Body of pancreas (tissue), 4 donors: ENCODE measurements at places on chromosomes 3 and 15. TPM values are rescaled to one million over a fixed set of nuclear protein-coding genes. Genes with fewer than 3 reads are reported as not detected.

Gene PRTG
- 1.0 TPM for total RNA-seq

Gene MGLL
- 14.8 TPM for total RNA-seq

GRCh38 chr15:65832549-65833364, 36.5 kb upstream of the RAB11A start:
- peak; percentile 98 for DNase-seq

- DNase-seq = no peak
Measured at GRCh38 chr15:60539016-60539415, 60.1 kb upstream of the ICE2 start.

Gene CYB561D2
- 29.0 TPM for total RNA-seq

Gene MRPL3
- total RNA-seq = 41.5 TPM

DNA sequence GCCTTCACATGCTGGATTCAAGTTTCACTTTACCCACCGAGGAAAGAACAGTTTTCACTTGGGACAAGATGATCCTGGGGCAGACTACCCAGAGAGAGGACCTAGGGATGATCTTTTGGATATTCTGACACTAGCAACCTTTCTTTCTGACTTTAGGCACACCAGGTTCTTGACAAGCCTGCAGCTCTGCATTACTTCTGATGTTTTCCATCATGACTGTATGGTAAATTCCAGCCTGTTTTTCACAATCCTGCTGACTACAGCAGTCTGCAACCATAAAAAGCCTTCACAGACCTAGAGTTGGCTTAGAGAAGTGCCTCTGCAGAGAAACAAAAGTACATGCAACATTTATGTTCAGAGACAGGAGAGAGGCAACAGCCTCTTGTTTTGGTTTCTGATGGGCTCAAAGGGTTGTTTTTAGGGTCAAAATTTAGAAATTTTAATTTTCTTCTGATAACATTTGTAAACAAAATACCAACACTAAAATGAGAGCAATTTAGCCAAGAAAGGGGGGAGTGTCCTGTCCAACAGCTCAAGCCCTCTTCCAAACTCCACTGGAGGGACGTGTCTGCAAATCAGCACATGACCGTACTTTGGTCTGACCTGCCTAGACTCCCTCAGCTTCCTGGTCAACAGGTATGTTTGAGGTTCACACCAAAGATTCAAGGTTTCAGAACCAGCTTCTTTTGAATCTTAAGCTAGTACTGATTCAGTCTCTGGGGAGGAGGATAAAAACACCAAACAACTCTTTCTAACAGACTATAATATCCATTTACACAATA, 799 bp downstream of the ABI3BP start:
- peak; percentile 25 for DNase-seq

Gene SLC2A2
- 2.9 TPM for total RNA-seq

Gene SLC12A8
- 30.0 TPM for total RNA-seq

GRCh38 chr3:29178809-29179793, 101.8 kb upstream of the RBMS3 start:
- no peak for DNase-seq

- peak; percentile 94 for DNase-seq
Measured at GRCh38 chr15:98727115-98728040, 79.0 kb downstream of the IGF1R start.

GRCh38 chr3:142165194-142165593, 15.8 kb upstream of the TFDP2 start:
- no peak for DNase-seq

GRCh38 chr15:64883100-64883581, 28.6 kb upstream of the ANKDD1A start:
- no peak for DNase-seq
